Stimulated activated CD8-positive, alpha-beta memory T cell treated with anti-CD3 and anti-CD28 coated beads, Interleukin-12 subunit alpha, Interleukin-12 subunit beta, amount 100 ng/mL, for 4 hours (primary cell): ENCODE measurements at places on chromosomes 6 and 20.

DNA sequence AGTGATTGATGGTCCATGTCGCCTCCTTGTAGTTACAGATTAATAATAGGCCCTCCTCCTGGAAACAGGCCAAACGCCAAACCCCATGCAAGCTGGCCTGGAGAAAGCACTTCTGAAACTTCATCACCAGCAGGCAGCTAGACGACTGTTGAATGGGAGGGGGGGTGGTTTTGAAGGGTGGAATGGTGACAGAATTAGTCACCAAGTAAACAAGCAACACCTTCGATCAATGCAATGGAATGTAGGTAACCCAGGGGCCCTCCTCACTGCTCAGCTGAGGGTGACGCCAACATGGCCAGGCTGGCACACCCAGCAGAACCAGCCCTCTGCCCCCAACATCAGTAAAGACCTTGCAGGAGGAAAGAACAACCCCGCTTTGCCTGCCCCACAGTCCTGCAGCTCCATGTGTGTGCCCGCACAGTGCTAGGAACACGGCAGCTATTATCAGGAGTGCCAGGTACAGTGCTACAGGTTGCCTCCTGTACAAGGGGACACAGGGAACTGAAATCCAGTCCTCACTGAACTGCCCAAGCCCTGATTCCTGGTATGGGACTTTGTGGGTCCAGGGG lies 2.7 kb downstream of the BCAS1 start:
- DNase-seq = no peak

DNA sequence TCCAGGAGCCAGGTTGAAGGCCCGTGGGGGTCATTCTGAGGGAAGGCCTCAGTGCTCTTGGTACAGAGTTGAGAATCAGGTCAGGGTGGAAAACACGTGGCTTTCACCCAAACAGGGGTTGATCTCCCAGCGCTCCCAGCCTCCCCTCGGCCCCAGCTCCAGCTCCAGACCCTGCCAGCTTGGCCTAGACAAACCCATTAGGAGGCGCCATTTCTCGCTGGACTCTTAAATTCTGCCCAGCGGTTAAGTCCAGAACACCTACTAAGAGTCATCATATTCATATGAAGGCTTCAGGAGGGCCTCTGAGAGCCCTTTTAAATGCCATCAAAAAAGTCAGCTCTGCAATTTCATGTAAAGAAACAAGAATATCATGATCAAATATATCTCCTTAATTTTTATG lies 158.0 kb upstream of the RIN2 start:
- no peak for DNase-seq

GRCh38 chr20:44070139-44070900 lies 116.7 kb downstream of the JPH2 start:
- DNase-seq = no peak

- no peak for DNase-seq
These were observed 4.6 kb upstream of the IER3 start for GRCh38 chr6:30748851-30749540.

DNA sequence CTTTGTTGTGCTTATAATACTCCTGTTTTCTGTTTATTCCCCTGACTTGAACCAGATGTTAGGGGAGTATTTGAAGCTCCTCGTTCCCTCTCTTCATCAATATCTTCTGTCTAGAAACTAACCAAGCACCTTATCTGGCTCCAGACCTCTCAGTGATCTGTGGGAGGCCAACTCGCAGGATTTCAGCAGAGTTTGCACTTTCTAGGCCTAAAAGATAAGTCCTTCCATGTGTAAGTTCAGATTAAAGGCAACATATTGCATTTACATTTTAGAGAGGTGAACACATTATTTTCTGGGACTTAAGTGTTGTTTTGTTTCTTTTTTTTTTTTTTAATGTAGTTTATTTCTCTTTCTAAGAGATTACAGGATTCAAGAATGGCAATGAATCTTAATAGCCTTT lies 139.4 kb upstream of the AKAP12 start:
- no peak for DNase-seq

GRCh38 chr6:170186941-170187668 lies 103.8 kb downstream of the DLL1 start:
- no peak for DNase-seq

DNA sequence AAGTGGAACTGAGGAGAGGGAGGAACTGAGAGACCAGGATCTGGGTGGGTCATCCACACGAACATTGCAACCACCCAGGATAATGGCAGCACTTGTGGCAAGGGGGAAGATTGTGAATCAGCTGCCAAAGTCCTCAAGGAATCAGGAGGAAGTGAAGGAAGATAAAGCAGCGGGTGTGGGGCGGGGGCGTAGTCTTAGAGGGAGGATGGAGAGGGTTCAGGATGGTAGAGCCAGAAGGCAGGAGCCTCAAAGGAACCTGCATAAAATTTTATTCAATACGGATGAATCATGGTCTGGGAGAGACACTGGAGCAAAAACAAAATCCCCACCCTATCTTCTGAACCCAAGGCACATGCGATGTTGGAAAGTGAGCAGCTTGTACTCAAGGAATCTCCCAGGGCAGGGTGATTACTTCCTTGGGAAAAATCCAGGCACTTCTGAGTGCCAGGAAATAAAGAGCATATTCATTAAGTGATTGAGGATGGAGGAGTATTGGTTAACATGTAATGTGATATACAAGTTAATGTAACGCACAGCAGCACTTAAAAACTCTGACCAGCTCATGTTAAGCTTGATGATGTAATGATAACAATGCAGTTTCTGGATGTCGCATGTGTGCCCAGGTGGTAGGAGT lies 82.0 kb upstream of the B3GAT2 start:
- no peak for DNase-seq

DNA sequence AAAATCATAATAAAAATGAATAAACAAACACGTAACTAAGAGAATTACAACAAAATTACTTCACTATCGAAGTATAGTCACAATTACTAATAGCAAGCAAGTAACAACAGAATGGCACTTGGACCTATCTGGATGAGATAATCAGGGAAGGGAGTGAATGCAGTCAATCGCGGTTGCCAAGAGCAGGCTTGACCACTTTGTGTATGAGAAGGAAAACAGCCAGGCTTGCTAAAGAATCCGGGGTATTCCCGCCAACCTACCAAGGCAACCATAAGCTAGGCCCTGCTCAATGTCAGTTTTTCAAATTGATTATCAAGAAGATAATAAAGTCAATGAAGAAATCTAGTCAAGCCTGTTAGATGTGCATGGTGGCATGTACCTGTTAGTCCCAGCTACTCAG lies 39.7 kb downstream of the PXDC1 start:
- DNase-seq = no peak

GRCh38 chr6:165893431-165893830 lies 230.4 kb upstream of the PDE10A start:
- DNase-seq = no peak

DNA sequence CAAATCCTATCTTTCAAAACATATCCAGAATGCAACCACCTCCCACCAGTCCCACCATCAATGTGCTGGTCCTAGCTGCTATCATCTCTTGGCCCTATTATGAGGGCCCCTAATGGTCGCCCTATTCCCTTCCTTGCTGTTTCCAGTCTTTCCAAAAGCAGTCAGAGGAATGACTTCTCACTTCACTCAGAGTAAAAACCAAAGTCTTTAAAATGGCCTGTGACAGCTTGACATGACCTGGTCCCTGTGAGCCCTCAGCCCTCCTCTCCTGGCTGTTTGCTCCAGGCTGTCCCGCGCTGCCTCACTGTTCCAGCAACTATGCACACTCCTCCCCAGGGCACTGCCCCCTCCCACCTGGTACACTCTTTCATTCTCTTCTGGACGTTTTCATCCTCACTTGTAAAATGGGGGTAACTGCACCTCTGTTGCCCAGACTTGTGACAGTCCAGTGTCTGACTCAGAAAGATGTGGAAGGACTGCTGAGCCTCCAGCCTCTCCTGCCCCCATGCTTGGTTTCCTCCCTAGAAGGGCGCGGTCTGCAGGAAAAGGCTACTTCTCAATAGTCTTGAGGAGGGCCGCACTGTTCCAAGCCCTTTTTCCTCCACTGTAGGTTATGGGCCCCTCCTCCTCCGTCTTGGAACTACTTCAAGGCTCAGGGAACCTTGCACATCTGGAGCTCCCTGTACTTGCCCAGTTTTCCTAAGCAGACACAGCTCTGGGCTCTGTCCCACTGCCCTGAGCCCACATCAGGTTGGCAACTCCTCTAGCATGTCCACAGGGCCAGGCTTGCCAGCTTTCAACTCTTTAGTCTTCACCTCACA lies 64.7 kb downstream of the MYH7B start:
- DNase-seq = no peak

- DNase-seq = no peak
These were observed 128.9 kb upstream of the ZNF184 start for GRCh38 chr6:27601668-27602254.

DNA sequence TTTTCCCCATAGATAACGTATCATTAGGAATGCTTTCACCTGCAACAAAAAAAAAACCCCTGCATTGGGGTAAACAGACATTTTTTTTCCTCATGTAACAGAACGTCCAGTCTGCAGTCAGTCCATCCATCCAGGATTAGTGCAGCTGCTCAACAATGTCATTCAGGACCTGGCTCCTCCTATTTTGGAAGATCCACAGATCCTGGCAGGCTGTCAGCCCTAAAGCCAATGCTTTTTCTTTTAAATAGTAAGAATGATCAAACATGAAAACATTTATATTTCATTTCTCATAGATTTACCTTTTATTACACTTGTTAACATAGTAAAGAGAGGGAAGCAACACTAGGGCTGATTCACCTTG lies 116.5 kb upstream of the CCDC28A start:
- no peak for DNase-seq

- DNase-seq = peak; percentile 30
These were observed 8.1 kb downstream of the NEDD9 start for GRCh38 chr6:11224252-11224965.

GRCh38 chr6:34585108-34585507 lies 29.0 kb upstream of the SPDEF start:
- DNase-seq = no peak

DNA sequence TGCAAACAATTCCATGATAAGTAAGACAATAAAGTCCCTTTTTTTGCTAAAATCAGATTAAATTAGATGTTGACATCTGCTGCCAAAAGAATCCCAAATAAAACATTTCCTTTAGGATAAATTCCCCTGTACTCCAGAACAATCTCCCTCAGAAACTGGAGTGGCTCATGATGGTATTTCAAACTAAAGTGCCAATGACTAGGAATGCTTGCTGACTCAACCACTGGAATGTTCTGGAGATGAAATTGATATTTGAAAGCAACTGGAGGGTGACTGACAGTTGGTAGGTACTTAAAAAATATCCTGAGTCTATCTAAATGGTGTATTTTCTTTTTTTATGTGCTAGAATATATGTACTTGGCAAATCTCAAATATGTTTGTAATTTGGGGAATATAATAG lies 350.1 kb upstream of the TSHZ2 start:
- no peak for DNase-seq

DNA sequence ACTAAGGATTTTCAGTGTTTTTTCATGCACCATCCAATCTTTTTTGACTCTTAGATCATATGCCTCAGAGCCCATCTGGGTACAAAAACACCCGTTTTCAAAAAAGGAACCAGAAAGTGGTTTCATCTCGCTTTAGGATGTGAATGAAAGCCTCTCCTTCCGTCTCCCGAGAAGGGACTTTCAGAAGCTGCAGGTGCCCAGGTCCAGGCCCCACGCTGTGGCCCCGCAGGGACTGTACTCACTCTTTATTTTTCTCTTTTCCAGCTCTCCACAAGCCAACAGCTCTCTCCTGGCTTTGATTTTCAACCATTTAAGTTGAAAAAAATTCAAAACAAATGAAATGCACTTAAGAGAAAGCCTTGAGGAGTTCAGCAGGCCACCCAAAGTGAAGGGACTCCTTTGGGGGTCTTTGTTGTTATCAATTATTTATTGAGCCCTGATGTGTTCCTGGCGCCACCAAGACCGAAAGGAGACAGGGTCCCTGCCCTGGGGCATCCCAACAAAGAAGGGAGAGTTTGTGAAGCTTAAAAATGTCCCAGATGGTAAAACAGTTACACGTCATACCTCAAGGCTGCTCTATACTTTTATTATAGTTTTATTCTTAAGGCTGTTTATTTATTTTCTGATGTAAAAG lies 467.3 kb downstream of the PREX1 start:
- no peak for DNase-seq

DNA sequence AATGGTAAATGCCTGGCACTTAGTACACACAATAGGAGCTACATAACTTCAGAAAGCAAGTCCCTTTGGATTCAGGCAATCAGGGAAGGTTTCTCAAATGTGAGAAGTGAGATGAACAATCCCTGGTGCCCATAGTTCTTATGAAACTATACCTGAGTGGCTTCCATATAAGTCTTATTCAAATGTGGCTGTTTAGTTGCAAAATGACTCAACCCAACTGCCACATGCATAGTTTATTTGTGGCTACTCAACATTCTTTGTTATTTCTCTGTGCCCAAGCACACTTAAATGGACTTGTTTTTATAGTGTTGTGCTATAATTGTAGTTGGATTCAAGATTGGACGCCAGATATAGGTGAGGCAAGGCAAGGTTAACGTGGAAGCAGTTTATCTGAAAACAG lies 93.7 kb upstream of the ATXN1 start:
- no peak for DNase-seq

GRCh38 chr6:69179681-69180080 lies 544.6 kb downstream of the ADGRB3 start:
- DNase-seq = no peak

DNA sequence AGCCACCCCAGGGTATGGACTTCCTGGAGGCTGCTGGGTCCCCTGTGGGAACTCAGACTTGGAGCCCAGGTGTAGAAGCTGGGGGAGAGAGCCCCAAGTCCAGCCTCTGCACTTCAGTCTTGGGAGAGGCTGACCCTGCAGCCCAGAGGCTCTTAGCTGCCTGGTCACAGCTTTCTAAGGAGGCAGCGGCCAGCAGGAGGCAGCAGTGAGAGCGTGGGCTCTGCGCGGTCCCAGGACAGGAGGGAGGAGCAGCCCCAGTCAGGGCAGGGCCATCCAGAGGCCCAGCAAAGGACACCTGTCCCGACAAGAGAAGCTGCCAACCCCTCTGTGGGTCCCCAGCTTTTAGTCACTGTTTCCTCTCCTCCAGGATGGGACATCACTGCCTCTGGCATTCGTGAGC lies 9.4 kb downstream of the TREML2 start:
- no peak for DNase-seq

GRCh38 chr20:31868853-31869672 lies 1.3 kb downstream of the DUSP15 start:
- no peak for DNase-seq

- DNase-seq = no peak
These were observed 11.5 kb downstream of the IRF4 start for GRCh38 chr6:402901-403658.

DNA sequence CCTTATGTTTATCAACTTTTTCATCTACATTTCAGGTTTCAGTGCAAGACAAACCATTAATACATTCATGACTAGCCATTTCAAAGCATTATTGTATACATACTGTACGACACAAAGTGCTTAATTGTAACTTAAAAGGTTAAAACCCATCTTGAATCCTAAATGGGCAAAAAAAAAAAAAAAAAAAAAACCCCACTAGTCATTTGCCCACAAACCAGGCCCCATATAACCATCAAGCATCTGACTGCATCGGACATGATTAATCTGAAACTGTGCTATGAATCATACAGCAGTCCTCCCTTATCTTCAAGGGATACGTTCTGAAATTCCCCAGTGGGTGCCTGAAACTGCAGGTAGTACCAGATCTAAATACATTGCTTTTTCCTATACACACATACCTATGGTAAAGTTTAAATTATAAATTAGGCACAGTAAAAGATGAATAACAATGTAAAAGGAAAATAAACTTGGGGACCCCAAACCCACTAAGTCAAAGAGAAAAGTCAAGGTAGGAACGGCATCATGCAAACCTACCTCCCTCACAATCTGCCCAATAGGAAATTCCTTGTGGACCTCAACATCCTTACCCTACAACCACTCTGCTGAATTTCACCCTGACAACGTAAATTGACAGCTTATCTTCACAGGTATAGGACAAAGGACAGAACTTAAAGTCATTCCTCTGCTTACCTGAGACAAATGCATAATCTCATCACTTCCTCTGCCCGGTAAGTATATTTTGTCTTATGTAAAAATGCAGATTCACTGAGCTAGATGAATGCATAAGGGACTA lies 14.3 kb downstream of the B4GALT5 start:
- no peak for DNase-seq
